ENCODE measurements at places on chromosomes 6 and 20.

DNA sequence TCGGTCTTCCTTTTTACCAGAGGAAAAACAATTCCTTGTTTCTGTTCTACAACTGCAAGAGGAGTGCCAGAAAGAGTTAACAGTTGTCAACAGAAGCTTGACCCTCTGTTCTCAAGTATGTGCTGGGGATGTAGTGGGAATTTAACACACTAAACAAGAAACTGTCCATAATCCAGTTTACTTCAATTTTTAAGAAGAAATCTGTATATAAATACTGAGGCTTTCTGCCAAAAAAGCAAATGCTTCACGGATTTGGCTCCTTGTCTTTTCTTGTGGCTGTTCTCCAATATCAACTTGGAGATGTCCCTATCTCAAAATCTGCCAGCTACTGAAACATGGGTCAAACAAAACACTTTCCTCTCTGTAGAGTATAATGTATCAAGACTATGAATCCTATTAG is 26.8 kb downstream of the REV3L start:
- DNase-seq: no peak

DNA sequence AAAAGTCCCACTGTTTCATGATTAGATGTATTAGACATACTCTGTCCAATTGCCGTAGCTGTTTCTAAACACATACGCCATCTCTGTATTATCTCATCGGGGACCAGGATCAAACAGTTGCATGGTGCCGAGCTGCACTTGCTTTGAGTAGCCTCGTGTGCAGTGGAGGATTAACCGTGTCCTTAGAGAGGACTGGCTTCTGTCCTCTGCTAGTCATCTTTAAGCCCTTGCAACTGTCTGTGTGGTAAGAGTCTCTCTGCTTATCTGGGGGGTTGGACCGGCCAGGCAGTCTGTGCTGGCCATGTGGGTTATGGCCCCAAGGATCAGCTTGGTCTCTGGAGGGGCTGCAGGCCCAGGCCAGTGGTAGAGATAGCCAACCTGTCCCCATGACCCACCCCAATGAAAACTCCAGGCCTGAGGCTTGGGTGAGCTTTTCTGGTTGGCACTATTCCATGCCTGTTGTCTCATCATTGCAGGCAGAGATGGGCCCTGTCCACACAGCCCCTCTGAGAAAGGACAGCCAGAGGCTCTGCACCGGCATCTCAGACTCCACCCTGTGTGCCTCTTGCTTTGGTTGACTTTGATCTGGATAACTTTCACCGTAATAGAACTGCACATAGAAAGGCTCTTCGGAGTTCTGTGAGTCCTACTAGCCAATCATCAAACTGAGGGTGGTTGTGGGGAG is 137.3 kb upstream of the SNX9 start:
- no peak for DNase-seq

DNA sequence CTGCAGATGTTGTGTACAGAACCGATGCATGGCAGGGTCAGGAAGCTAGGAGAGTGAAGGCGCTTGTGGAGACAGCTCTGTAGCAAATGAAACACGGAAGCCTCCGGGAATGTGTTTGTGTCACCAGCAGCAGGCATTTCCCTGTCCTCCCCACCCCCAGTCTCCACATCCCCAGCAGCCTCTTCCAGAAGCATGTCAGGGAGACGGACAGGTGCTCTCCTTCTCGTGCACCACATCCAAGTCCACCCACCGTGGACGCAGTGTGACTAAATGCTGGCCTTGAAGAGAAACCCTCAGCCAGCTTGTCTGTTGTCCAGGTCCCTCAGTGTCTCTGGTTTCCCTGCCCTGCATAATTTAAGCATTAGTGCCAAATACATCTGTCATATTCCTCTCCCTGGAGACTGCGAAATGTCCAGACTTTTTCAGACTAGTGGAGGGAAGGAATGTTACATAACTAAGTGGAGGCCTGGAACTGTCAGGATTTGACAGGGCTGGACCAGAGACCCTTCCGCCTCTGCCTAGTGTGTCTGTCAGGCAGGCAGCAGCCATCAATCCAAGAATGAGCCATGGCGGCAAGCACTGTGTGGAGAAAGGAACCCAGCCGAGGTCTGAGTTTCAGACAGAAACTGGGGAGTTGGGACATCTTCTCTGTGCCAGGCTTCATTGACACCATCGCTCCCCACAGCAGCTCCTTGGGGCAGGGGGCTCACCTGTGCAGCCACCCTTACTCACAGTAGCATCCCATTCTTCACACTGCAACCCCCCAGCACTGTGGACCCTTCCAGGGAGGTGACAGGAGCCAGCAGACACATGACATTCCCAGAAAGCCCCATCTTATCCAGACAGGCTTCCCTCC is 26.6 kb upstream of the PI16 start:
- DNase-seq: no peak

DNA sequence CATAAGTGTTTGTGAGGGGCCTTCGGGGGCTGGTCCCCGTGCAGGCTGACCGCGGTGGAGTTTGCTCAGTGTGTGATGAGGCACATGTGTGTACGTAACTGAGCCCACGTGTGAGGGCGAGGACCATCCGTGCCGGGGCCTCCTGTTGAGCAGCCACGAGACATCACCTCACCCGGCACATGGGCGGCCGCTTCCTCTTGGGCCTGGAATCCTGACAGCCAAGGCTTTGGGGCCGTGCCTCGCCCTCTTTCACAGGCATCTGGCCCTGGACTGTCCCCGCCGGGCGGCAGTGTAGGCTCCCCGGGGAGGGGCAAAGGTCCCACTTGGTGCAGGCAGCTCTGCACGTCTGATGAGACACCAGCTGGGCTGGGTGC is 202.3 kb downstream of the DLL1 start:
- DNase-seq: no peak

DNA sequence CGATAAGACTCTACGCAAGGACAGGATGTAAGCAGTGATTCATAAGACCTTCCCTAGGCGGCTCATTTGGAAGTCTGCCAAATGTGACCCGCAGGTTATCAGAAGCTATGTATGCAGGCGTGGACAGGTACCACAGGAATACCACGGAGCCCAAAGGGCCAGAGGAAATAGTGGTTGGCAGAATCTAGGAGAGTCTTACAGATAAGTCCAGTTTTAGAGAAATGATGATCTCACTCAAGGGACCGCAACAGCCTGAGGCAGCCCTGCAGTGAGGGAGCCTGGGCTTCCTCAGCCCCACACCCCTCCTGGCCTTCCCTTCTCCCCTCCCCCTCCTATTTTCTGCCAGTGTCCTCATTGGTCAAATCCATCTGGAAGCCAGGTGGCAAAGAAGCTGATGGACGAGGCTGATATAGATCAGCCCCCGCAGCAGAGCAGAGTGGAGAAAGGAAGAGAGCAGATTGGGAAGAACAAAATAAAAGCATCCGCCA is 110.6 kb downstream of the FNDC1 start:
- DNase-seq: no peak

- no peak for DNase-seq
Observed at GRCh38 chr6:39841291-39841690, 49.1 kb downstream of the DAAM2 start.

DNA sequence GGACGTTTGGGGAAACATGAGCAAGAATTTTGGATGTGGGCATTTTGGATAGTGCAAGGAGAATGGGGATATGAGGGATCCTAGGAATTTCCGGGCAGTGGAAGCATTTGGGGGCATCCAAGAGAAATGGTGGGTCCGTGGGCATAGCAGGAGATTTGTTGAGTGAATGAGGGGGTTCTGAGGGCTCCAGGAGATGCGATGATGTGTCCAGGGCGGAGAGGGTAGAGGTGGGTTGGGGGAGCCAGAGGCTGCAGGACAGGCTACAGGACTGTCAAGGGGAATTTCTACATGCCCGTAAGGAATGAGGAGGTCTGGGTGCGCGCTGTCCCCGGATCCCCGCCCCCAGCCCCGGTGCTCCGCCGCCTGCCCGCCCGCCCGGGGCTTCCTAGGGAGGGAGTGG is 364 bp downstream of the FRS3 start:
- DNase-seq: no peak

DNA sequence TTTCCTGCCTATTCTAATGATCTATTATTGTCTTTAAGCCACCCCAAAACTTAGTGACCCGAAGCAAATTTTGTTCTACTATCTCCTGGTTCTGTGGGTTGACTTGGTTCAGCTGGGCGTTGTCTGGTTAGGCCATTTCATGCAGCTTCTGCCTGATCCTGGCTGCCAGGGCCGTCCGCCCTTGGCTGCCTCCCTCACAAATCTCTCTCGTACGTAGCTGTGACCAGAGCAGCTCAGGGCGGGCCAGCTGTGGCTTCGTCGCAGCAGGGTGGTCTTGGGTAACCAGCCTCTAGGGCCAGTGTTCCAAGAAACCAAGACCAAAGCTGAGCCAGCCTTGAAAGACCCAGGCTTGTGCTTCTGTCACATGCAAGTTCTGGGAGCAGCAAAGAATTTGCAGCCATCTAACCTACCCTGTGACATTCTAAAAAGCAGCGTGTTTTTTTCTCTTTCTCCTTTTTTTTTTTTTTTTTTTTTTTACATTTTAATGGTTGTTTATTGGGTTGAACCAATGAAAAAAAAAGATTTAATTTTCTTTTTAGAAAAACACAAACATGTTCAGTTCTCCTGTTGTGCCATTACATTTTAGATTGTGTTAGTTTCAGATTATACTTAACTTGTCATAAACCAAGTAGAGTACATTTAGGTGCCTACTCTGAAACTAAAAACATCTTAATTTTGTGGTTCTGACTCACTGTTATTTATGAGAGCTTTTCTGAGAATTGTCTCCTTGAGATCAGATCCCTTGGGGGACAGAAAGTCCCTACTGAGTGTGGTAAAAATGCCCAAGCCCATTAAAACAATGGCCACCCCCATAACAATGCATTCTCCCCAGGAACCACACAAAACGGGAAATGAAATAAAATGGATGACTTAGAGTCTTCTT is 83.9 kb downstream of the ZDHHC14 start:
- no peak for DNase-seq
